ENCODE measurements at places on chromosomes 1 and 21. TPM values are rescaled to one million over a fixed set of nuclear protein-coding genes. Genes with fewer than 3 reads are reported as not detected.

CDC42BPA gene
- total RNA-seq, result 15.1 TPM

DNA sequence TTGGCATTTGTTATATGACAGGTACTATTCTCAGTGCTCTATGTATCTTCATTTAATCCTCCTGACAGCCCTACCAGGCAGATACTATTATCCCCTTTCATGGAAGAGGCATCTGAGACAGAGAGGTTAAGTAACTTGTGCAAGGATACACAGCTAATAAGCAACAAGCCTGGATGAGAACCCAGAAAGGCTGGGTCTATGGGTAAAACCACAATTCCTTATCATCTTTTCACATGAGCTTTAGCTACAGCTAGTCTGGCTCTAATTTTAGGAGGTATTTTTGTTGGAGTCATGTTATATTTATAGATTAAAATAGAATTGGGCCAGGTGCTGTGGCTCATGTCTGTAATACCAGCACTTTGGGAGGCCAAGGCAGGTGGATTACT lies 27.7 kb downstream of the DNTTIP2 start:
- no peak for DNase-seq

GRCh38 chr21:35102488-35103371 lies 53.6 kb upstream of the RUNX1 start:
- DNase-seq, result no peak

ANGPTL3 gene
- total RNA-seq, result not detected

GRCh38 chr1:121418369-121419049 lies 233.7 kb downstream of the SRGAP2C start:
- no peak for DNase-seq
